NCI-H2107 (cell line): ENCODE measurements at places on chromosomes 3 and 15.

- DNase-seq: no peak
Observed at GRCh38 chr3:121918779-121919483, 24.7 kb downstream of the SLC15A2 start.

GRCh38 chr3:174613173-174613572 is 246.0 kb upstream of the NAALADL2 start:
- no peak for DNase-seq

GRCh38 chr3:129648391-129648790 is 41.9 kb upstream of the PLXND1 start:
- no peak for DNase-seq

DNA sequence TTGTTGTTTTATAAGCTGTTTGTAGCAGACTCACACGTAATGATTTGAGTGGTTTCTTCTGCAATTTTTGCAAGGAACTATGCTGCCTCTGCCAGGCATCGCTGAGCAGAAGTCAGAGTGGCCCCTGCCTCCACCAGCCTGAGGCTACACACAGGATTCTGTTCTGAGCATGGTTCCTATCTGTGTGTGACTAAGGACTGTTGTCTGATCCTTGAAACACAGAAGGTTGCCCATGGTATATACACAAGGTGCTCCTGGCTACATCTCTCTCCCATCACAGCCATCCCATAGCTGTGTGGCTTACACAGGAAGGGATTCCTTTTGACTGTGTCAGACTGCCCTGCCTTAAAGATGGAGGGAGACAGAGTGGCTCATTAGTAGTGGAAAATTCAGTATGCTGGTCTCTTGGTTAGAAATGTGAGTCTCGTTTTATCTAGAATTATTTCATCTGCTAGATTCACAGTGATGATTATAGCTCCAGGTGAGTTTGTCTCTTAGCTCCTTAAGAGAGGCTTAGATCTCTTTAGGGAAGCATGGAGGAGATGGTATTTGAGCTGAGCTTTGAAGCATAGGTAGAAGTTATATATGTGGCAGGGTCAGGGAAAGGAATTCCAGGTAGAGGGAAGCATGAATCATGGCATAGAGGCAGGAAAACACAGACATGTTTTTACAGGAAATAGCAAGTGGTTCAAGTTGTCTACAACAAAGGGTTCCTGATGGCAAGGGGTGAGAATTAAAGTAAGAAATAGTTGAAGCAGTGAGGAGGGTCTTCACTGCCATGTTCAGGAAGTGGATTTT is 37.5 kb downstream of the SNAPC5 start:
- no peak for DNase-seq

DNA sequence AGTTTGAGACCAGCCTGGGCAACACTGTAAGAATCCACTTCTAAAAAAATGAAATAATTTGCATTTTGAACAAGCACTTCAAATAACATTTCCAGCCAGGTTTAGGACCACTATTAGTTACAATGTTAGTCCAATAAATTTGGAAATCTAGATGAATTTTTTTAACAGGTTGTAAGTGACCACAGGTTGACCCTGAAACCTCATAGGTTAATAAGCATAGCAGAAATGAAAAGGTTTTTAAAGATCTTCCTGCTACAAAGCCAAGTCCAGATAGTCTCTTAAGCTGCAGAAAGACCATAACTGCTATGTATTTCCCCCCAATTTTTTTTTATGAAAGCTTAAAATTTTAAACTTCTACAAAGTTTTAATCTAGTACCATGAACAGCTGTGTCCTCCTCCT is 1.5 kb upstream of the NIT2 start:
- no peak for DNase-seq

GRCh38 chr3:9870978-9871377 is 9.1 kb downstream of the CIDEC start:
- DNase-seq: no peak

- no peak for DNase-seq
Observed at GRCh38 chr3:4071481-4072184, 231.5 kb upstream of the SETMAR start.

- DNase-seq: no peak
Observed at GRCh38 chr15:89808160-89808870, 6.3 kb downstream of the ANPEP start.

- DNase-seq: no peak
Observed at GRCh38 chr15:65377105-65377975, 462 bp downstream of the IGDCC3 start.

DNA sequence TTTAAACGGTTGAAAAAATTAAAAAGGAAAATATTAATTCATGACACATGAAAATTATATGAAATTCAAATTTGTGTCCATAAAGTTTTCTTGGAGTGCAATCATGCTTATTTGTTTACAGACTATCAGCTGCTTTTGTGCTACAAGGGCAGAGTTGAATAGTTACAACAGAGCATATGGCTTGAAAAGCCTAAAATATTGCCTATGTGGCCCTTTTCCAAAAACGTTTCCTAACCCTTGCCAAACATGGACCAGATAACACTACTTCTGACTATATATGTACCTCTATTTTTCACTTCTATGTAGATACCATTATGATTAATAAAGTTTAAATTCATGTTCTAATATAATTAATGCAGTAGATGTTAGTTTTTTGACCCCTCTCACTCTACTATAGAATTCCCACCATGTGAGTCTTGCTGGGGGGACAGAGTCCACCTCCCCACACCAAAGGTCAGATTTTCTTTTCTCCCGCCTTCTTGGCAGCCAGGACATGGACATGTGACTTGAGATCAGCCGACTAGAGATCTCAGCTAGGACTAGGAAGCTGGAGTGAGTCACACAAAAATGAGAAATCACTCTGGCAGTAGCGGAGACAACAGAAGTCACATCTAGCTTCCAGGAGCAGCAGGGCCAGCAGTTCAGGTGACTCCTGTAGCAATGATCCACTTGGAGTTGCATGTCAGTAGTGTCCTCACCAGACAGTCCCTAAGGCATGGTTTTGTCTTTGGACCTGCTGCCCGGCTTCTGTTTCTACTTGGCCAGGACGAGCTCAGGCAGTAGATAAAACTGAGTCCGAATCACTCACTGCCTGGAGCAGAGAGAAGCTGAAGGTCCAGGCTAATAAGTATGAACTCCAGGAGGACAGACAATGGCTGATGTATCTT is 22.4 kb downstream of the CIAO2A start:
- no peak for DNase-seq

DNA sequence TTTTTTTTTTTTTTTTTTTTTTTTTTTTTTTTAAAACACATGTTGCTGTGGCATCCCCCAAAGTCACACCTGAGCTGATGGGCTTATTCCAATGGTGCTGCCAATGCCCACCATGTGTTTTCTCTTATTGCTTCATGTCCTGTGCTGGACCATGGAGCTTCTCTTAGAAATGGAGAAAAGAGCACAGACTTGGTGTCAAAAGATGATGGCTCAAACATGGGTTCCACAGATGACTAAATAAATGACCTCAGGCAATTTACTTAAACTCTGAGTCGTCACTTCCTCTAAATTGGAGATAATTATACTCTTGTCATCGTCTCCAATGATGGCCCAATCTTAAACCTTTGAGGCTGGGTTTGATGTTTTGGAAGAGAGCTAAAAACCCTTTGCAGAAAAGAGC is 28.1 kb downstream of the CHST2 start:
- no peak for DNase-seq

- no peak for DNase-seq
Observed at GRCh38 chr15:28984421-28985315, 98.9 kb downstream of the APBA2 start.

GRCh38 chr3:9653565-9654248 is 4.4 kb downstream of the MTMR14 start:
- DNase-seq: no peak

GRCh38 chr15:45539680-45540079 is 17.1 kb upstream of the SLC30A4 start:
- no peak for DNase-seq

- no peak for DNase-seq
Observed at GRCh38 chr15:88247914-88248313, 8.6 kb downstream of the NTRK3 start.

- DNase-seq: no peak
Observed at GRCh38 chr15:100220058-100220768, 121.6 kb downstream of the ADAMTS17 start.

DNA sequence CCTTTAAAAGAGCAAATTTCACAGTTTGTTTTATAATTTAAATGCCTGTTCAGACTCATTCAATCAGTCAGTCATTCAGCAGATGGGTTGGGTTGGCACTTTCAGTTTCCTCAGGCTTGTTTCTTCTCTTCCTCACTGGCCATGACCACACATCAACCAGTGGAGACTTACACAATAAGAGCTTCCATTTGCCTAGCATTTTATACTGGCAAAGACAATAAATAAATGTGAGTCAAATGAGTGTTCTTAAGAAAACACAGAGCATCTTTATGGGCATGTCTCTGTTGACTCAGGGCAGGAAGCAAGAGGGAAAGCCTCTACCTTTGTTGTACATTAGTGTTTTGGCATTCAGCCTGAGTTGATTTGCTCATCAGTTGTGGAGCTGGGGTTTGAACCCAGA is 122.6 kb downstream of the EPHB1 start:
- no peak for DNase-seq
